ENCODE measurements at places on chromosomes 13 and 19.

GRCh38 chr19:2195914-2196313 is 32.2 kb downstream of the DOT1L start:
- no peak for DNase-seq

DNA sequence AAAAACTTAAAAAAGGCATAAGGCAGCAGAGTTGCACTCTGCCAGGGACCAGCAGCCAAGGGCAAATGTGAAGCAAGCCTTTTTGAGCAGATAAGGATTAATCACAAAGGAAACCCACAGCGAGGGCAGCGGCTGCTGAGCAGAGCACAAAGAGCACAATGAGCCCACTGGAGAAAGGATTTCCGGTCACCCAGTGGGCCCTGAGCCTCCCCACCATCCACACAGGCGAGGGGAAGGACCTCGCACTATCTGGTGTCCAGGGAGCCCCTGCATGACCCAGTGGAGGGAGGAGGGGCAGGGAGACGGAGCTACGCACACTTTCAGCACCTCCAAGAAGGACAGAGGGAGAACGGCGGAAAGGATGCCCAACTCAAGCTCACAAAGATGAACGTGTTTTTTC is 40.0 kb downstream of the COL4A1 start:
- no peak for DNase-seq

GRCh38 chr19:11663181-11663591 is 65.9 kb downstream of the ZNF627 start:
- DNase-seq: no peak

DNA sequence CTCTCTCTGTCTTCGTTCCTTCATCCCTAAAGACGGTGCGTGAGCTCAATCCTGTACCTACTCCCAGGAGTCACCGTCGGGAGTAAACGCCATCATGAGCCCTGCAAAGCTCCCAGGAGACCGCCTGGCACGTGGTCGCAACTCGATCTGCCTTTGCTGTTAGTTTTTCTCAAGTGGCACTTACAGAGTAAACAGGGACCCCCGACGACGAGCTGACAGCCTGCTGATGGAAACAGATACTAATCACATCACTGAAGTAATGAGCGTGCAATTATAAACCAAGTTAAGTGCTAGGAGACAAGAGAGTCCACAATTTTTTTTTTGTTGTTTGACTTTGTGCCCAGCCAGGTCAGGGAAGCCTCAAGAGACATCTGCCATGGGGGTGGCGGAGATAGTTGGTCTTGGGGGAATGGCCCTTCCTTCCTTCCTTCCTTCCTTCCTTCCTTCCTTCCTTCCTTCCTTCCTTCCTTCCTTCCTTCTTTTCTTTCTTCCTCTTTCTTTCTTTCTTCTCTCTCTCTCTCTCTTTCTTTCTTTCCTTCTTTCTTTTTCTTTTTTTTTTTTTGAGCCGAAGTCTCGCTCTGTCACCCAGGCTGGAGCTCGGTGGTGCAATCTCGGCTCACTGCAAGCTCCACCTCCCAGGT is 23.6 kb downstream of the CACNG6 start:
- no peak for DNase-seq

- no peak for DNase-seq
Observed at GRCh38 chr13:106685143-106685542, 117.2 kb upstream of the ARGLU1 start.

GRCh38 chr19:47681388-47681787 is 31.8 kb upstream of the EHD2 start:
- DNase-seq: no peak

Data from stimulated activated CD4-positive, alpha-beta T cell treated with anti-CD3 and anti-CD28 coated beads, Interleukin-1b, Interleukin-23, amount 100 ng/mL, for 4 hours (primary cell).